NCI-H460 (cell line): ENCODE measurements at places on chromosomes 7 and 10.

DNA sequence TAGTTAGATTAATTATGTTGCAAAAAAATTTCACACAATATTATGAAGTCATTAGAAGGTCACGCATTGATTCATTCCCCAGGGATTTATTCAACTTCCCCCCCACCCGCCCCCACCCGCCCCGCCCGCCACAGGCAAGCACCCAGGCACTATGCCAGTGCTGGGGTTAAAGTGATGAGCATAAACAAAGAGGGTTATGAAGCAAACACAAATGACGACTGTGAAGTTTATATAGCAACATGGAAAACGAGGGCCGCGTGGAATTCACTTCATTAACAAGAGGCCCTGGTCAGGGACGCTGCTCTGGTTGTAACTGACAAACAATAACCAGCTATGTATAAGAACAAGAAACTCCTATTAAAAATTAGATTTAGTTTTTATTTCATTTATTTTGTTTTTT is 656.5 kb upstream of the COBL start:
- no peak for DNase-seq

DNA sequence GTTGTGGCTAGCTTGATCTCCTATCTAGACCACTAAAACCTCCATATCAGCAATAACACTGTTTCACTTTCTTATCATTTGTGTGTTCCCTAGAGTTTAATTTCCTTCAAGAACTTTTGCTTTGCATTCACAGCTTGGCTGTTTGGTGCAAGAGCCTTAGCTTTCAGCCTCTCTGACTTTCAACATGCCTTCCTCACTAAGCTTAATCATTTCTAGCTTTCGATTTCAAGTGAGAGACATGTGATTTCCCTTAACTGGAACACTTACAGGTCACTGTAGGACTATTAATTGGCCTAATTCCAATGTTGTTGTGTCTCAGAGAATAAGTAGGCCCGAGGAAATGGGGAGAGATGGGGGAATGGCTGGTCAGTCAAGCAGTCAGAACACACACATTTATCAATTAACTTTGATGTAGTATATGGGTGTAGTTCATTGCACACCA is 10.6 kb upstream of the BPGM start:
- DNase-seq = no peak

DNA sequence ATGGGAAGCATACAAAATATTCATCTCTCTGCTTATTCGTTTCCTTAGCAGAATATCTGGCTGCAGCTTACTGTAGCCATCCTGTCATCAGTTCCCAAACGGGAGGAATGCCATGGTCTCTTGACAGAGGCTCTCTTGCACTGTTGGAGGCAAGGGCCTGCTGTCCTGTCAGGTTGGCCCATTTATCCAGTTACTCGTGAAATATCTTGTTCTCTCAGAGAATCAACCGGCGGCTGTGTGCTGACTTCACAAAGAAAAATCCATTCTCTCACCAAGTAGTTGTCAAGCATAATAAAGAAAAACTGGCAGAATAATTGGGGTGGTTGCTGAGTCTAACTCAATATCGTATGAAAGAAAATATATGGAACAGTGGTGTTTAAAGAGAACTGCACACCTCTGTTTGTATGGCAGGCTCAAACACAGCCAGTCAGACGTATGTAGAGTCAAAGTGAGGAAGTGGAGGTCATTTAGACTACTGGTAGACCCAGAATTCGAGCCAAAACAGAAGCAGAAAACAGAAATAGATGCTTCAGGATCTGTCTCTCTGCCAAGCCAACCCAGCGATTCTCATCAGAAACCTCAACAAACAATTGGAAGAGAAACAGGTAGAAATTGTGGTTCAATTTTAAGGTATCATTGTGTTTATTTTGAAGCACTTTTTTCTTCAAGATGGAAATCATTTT is 349.2 kb upstream of the PRKCQ start:
- DNase-seq = no peak

DNA sequence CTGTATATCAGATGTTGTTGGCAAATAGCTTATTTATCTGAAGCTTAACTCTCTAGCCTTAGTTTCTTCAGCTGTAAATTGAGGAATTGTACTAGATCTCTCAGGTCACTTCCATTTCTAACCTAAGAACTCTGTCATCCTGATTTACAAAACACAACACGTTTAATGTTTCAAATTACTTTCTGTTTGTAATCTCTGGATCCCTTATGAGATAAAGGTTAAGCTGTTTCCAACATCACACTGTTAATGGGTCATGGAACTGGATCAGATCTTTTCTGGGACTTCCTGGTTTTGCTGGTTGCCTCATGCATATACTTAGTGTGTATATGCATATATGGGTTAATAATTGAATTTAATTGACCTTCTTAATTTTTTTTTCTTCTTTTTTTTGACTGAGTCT is 9.9 kb downstream of the SAMD8 start:
- no peak for DNase-seq

GRCh38 chr7:64625114-64626082 is 40.5 kb upstream of the ZNF107 start:
- DNase-seq = no peak

- DNase-seq = no peak
Observed at GRCh38 chr10:26525586-26525985, 87.4 kb downstream of the APBB1IP start.

DNA sequence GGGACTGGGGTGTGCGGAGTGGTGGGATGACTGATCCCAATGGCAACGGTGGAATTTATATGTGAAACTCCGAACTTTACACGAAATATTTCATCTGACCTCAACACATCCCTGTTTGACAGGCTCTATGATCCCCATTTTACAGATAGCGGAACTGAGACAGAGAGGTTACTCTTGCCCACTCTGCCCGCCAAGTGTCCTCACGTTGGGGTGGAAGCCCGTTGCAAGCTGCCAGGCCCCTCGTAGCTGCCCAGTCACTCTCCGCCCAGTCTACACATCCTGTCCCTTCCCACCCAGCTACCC is 397 bp upstream of the NFE2L3 start:
- no peak for DNase-seq

DNA sequence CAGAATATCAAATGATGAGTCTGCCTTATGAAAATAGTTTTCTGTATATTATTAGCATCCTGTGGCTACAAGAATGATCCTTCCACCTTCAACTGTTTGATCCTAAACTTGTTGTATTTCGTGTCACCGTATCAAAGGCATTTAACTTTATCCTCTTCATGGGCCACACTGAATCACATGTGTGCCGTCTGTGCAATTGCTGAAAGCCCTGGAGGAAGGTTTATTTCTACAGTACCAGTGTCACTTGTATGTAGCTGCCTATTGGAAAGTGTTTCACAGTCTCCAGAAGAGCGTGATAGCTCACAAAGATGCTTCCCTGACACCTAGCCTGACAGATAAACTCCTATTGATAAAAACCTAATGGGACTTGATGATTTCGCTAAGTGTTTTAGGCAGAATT is 94.5 kb downstream of the ITGA8 start:
- no peak for DNase-seq

- no peak for DNase-seq
Observed at GRCh38 chr7:12093365-12093764, 117.7 kb upstream of the TMEM106B start.

GRCh38 chr7:5634107-5634950 is 147.1 kb downstream of the RNF216 start:
- no peak for DNase-seq

GRCh38 chr7:18835001-18835690 is 282.3 kb downstream of the TWIST1 start:
- DNase-seq = no peak

DNA sequence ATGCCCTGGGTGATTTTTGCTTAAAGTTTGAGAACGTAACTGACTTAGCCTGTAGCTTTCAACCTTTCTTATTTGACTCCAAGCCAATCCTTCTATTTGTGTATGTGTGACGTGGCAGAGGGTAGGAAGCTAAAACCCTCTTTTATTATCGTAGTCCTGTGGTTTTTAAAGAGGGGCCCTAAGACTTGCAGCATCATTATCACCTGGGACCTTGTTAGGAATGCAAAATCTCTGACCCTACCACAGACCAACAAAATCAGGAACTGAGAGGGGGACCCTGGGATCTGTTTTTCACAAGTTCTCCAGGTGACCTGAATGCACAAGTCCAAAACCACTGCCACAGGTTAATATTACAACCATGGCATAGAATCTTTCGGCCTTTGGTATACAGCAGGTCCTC is 80.1 kb downstream of the OSBPL3 start:
- DNase-seq = no peak
